Keratinocyte (primary cell): ENCODE measurements at places on chromosomes 1 and 21. TPM values are rescaled to one million over a fixed set of nuclear protein-coding genes. Genes with fewer than 3 reads are reported as not detected.

GRCh38 chr1:235791532-235792060 lies 75.1 kb downstream of the LYST start:
- no peak overlapping the region for H3K4me3 ChIP-seq
- H3K27ac ChIP-seq = no peak overlapping the region
- H3K36me3 ChIP-seq = peaks cover 11% of the 10 kb centered on the region
- no peaks in the 10 kb centered on the region for H3K27me3 ChIP-seq
- peaks cover 3% of the 10 kb centered on the region for H3K4me1 ChIP-seq
- DNase-seq = no peak

- H3K4me3 ChIP-seq = no peak overlapping the region
- H3K4me1 ChIP-seq = no peaks in the 10 kb centered on the region
- H3K27ac ChIP-seq = no peak overlapping the region
- no peaks in the 10 kb centered on the region for H3K36me3 ChIP-seq
- no peaks in the 10 kb centered on the region for H3K27me3 ChIP-seq
Observed at GRCh38 chr1:59162665-59163064, 134.2 kb upstream of the FGGY start.

GRCh38 chr1:6486433-6487011 lies 4.9 kb downstream of the PLEKHG5 start:
- H3K4me1 ChIP-seq = peaks cover 46% of the 10 kb centered on the region
- H3K4me3 ChIP-seq = peak overlapping the region; percentile 67
- H3K27me3 ChIP-seq = no peaks in the 10 kb centered on the region

- DNase-seq = no peak
- H3K27me3 ChIP-seq = no peaks in the 10 kb centered on the region
- H3K4me3 ChIP-seq = no peak overlapping the region
- no peak overlapping the region for H3K27ac ChIP-seq
Observed at GRCh38 chr1:154104433-154105082, 50.3 kb downstream of the NUP210L start.

CD2 gene
- polyA plus RNA-seq = not detected in 3 replicates
